Body of pancreas (tissue), 4 donors: ENCODE measurements at places on chromosomes 16 and 17. TPM values are rescaled to one million over a fixed set of nuclear protein-coding genes. Genes with fewer than 3 reads are reported as not detected.

Gene CPHXL2
- not detected for total RNA-seq

Gene NPIPB2
- 2.3 TPM for total RNA-seq

- no peak for DNase-seq
- no peaks in the 10 kb centered on the region for H3K36me3 ChIP-seq
- H3K4me1 ChIP-seq = peaks cover 16% of the 10 kb centered on the region
- no peaks in the 10 kb centered on the region for H3K27me3 ChIP-seq
- no peak overlapping the region for H3K4me3 ChIP-seq
These were observed 13.7 kb upstream of the WIPI1 start for GRCh38 chr17:68470961-68471360.

Gene PPM1D
- 15.5 TPM for total RNA-seq

- no peak overlapping the region for H3K4me3 ChIP-seq
- H3K36me3 ChIP-seq = no peaks in the 10 kb centered on the region
- no peak overlapping the region for H3K27ac ChIP-seq
- no peaks in the 10 kb centered on the region for H3K27me3 ChIP-seq
- peaks cover 29% of the 10 kb centered on the region for H3K4me1 ChIP-seq
- no peak for DNase-seq
These were observed 18.0 kb downstream of the GRB7 start for GRCh38 chr17:39755554-39756379.

- no peak for DNase-seq
- no peak overlapping the region for H3K4me3 ChIP-seq
- no peaks in the 10 kb centered on the region for H3K36me3 ChIP-seq
- H3K27ac ChIP-seq = no peak overlapping the region
- H3K4me1 ChIP-seq = peaks cover 9% of the 10 kb centered on the region
These were observed 26.0 kb downstream of the CEP131 start for GRCh38 chr17:81196505-81197408.

GRCh38 chr16:53081032-53081424, 26.2 kb downstream of the CHD9 start:
- no peaks in the 10 kb centered on the region for H3K27me3 ChIP-seq
- no peaks in the 10 kb centered on the region for H3K36me3 ChIP-seq
- DNase-seq = no peak

DNA sequence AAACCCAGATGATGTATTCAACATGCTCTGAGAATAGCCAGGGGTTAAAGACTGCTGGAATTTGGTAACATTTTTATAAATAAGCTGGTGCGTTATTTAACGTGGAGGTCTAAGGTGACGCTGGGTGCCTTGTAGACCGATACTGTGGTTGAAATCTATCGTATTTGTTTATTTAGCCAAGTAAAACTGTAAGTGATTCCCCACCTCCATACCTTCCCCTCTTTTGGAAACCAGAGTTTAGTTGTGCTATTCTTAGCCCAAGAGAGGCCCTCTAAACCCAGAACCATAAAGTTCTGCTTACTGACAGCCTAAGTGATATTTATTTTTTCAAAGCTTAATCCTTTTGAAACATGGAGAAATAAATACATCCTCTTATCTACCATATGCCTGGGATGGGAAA, 744.5 kb downstream of the WWOX start:
- no peak overlapping the region for H3K4me3 ChIP-seq
- H3K27ac ChIP-seq = no peak overlapping the region
- H3K4me1 ChIP-seq = no peaks in the 10 kb centered on the region
- no peak for DNase-seq
- no peaks in the 10 kb centered on the region for H3K36me3 ChIP-seq

GRCh38 chr16:17230932-17231581, 239.7 kb downstream of the XYLT1 start:
- DNase-seq = no peak
- no peaks in the 10 kb centered on the region for H3K27me3 ChIP-seq
- H3K4me1 ChIP-seq = peaks cover 4% of the 10 kb centered on the region
- no peak overlapping the region for H3K27ac ChIP-seq

Gene KRT31
- not detected for total RNA-seq

- no peak for DNase-seq
- no peak overlapping the region for H3K27ac ChIP-seq
- no peaks in the 10 kb centered on the region for H3K4me1 ChIP-seq
- H3K36me3 ChIP-seq = peaks cover 2% of the 10 kb centered on the region
These were observed 10.3 kb downstream of the RAD51C start for GRCh38 chr17:58702708-58703107.

Gene TNS4
- not detected for total RNA-seq

DNA sequence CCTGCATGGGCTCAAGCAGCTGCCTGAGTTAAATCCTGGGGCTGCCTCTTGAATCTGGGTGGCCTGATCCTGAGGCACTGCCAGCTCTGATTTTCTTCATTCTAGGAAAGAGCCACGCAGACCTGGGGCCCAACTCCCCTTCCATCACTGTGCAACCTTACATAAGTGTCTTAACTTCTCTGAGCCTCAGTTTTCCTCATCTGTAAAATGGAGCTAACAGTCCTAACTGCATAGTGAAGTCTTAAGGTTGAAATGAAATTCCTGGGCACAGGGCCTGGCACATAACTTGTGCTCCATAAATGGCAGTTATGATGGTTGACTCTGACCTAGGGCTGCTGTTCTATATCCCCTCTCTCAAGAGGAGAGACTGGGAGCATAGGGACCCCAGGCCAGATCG, 236.6 kb downstream of the GSG1L start:
- H3K36me3 ChIP-seq = no peaks in the 10 kb centered on the region
- no peak for DNase-seq

GRCh38 chr16:10314811-10315210, 71.0 kb upstream of the ATF7IP2 start:
- H3K4me3 ChIP-seq = no peak overlapping the region
- no peak overlapping the region for H3K27ac ChIP-seq
- no peaks in the 10 kb centered on the region for H3K27me3 ChIP-seq
- DNase-seq = no peak
- H3K36me3 ChIP-seq = no peaks in the 10 kb centered on the region

DNA sequence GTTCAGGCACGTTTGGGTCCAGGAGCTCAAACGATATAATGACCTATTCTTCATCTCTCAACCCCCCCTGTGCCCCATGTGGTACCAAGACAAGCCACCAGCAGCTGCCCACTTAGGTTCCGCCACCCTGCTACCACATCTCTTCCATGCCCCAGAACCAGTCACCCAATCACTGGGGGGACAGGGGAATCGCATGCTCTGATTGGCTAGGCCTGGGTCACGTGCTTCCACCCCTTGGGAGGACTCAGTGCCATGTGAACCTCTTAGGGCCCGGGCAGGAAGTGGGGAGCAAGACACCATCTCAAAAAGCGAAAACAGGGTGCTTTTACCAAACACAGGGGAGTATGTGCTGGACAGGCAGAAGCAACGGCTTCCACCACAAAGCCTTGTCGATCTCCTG, 91.3 kb downstream of the KATNIP start:
- H3K4me1 ChIP-seq = no peaks in the 10 kb centered on the region
- H3K4me3 ChIP-seq = no peak overlapping the region
- no peak overlapping the region for H3K27ac ChIP-seq
- DNase-seq = no peak
- no peaks in the 10 kb centered on the region for H3K27me3 ChIP-seq

- H3K36me3 ChIP-seq = no peaks in the 10 kb centered on the region
- H3K27me3 ChIP-seq = no peaks in the 10 kb centered on the region
- DNase-seq = no peak
- no peak overlapping the region for H3K27ac ChIP-seq
- H3K4me3 ChIP-seq = no peak overlapping the region
These were observed 68.3 kb downstream of the SNX11 start for GRCh38 chr17:48175692-48176470.

GRCh38 chr16:69621225-69621624, 55.5 kb downstream of the NFAT5 start:
- DNase-seq = no peak
- H3K4me1 ChIP-seq = peaks cover 23% of the 10 kb centered on the region
- no peak overlapping the region for H3K27ac ChIP-seq
- no peak overlapping the region for H3K4me3 ChIP-seq
- no peaks in the 10 kb centered on the region for H3K27me3 ChIP-seq

GRCh38 chr17:80950466-80951120, 41.0 kb upstream of the CHMP6 start:
- peak; percentile 2 for DNase-seq
- peaks cover 8% of the 10 kb centered on the region for H3K36me3 ChIP-seq
- no peaks in the 10 kb centered on the region for H3K4me1 ChIP-seq
- H3K27ac ChIP-seq = no peak overlapping the region
- no peaks in the 10 kb centered on the region for H3K27me3 ChIP-seq

- no peaks in the 10 kb centered on the region for H3K27me3 ChIP-seq
- no peak overlapping the region for H3K27ac ChIP-seq
- no peak overlapping the region for H3K4me3 ChIP-seq
- no peaks in the 10 kb centered on the region for H3K36me3 ChIP-seq
These were observed 59.3 kb upstream of the CORO6 start for GRCh38 chr17:29682054-29682453.

DNA sequence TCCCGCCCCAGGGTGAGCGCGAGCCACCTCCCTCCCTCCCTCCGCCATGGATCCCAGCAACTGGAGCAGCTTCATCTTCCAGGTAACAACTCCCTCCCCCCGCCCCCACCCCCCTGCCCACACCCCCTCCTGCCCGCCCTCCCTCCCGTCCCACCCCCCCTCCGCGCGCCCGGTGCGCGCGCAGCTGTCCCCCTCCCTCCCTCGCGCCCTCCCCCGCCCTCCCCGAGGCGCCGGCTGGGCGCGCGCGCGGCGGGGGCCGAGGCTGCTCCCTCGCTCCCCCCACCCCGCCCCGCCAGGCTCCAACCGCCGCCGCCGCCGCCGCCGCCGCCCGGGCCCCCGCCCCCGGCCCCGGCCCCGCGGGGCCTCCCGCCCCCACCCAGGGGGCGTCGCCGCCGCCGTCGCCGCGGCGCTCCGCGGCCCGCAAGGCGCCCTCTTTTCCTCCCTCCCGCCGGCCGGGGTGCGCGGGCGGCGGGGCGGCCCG, at the start of gene MAZ:
Gene MAZ, plus strand, starts transcription at position 431 of the 481 bp plus-strand sequence. CDS start 173 bp downstream, outside the sequence.
- H3K27me3 ChIP-seq = no peaks in the 10 kb centered on the region
- peak; percentile 96 for DNase-seq
- peak within 1 kb of the TSS; percentile 81 for H3K27ac ChIP-seq
- H3K36me3 ChIP-seq = no peaks in the 10 kb centered on the region

Gene PSMB3
- total RNA-seq = 99.2 TPM

DNA sequence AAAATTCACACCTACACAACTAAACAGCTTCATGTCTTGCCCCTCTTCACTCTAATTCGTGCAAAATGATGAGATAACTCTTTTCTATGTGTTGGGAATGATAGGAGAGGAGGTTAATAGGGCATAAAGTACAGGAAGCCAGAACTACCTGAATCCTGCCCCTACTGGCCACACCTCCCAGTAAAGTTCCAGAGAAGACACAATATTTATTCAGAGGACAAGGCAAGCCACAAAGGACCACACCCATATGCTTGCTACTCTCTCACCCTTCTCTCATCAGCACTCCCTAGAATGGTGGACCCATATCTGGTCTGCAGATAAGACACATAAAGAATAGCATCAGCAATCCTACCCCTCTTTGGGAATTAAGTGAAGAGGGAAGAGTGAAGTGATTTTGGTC, 74.6 kb downstream of the ZNF18 start:
- H3K4me3 ChIP-seq = no peak overlapping the region
- DNase-seq = no peak
- no peaks in the 10 kb centered on the region for H3K4me1 ChIP-seq
- no peaks in the 10 kb centered on the region for H3K27me3 ChIP-seq
- no peaks in the 10 kb centered on the region for H3K36me3 ChIP-seq

Gene IGFALS
- 5.2 TPM for total RNA-seq

Gene ZNF174
- 13.0 TPM for total RNA-seq

Gene NUFIP2
- total RNA-seq = 14.2 TPM

DNA sequence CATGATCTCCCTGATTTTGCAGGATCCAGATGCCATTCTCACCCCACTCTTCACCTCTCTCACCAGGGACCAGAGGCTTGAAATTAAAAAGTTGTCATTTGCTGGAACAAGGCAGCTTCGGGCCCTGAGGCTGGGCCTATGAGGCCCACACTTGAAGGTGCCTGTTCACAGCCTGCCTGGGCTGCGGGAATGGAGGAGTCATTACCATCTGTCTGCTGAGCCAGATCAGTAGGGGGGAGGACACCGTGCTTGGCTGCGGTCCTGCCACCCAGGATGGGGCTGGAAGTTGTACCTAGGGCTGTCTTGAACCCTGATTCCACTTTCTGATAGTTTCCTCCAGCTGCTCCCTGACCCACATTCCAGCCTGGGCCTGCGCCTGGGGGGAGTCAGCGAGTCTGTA, 208.3 kb upstream of the N4BP1 start:
- no peak overlapping the region for H3K27ac ChIP-seq
- H3K36me3 ChIP-seq = no peaks in the 10 kb centered on the region
- DNase-seq = no peak
- no peaks in the 10 kb centered on the region for H3K4me1 ChIP-seq
- H3K4me3 ChIP-seq = no peak overlapping the region

DNA sequence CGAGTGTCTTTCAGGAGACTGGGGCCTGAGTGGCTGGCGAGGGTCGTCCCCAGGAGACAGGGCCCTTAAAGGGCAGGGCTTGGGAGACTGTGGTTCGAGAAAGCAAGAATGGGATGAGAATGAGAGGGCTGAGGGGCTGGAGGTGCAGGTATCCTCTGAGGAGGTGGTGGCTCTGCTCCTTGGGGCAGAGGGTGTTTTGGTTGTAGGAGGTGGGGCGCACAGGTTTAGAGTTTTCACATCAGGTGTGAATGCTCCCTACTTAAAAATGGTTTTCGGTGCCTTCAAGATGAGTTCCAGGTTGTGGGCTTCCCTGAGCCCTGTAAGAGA, 430 bp downstream of the BCAS3 start:
- peak overlapping the region; percentile 76 for H3K27ac ChIP-seq
- H3K36me3 ChIP-seq = no peaks in the 10 kb centered on the region
- H3K27me3 ChIP-seq = no peaks in the 10 kb centered on the region
- H3K4me1 ChIP-seq = peaks cover 12% of the 10 kb centered on the region
- DNase-seq = no peak
- H3K4me3 ChIP-seq = peak overlapping the region; percentile 76

- no peaks in the 10 kb centered on the region for H3K27me3 ChIP-seq
- no peak overlapping the region for H3K27ac ChIP-seq
- DNase-seq = no peak
- no peaks in the 10 kb centered on the region for H3K36me3 ChIP-seq
- H3K4me1 ChIP-seq = no peaks in the 10 kb centered on the region
These were observed 91.7 kb downstream of the DNAH17 start for GRCh38 chr17:78485290-78486168.

Gene SF3B3
- 53.4 TPM for total RNA-seq

- H3K4me1 ChIP-seq = peaks cover 38% of the 10 kb centered on the region
- DNase-seq = no peak
- H3K36me3 ChIP-seq = no peaks in the 10 kb centered on the region
- H3K27me3 ChIP-seq = no peaks in the 10 kb centered on the region
These were observed 6.2 kb upstream of the CIITA start for GRCh38 chr16:10870808-10871156.

Gene SALL1
- 0.52 TPM for total RNA-seq

- H3K27me3 ChIP-seq = no peaks in the 10 kb centered on the region
- no peak overlapping the region for H3K4me3 ChIP-seq
- H3K36me3 ChIP-seq = no peaks in the 10 kb centered on the region
- H3K4me1 ChIP-seq = peaks cover 8% of the 10 kb centered on the region
- DNase-seq = no peak
These were observed 116.7 kb downstream of the C16orf78 start for GRCh38 chr16:49490321-49490705.

Gene TMEM204
- 23.6 TPM for total RNA-seq

Gene HOXB4
- 0.26 TPM for total RNA-seq

- peaks cover 78% of the 10 kb centered on the region for H3K4me1 ChIP-seq
- H3K36me3 ChIP-seq = no peaks in the 10 kb centered on the region
- H3K27ac ChIP-seq = peak overlapping the region; percentile 96
- H3K4me3 ChIP-seq = no peak overlapping the region
These were observed 3.0 kb downstream of the RHBDF2 start for GRCh38 chr17:76497979-76498875.

GRCh38 chr17:50487213-50488096, 8.8 kb downstream of the RSAD1 start:
- no peak overlapping the region for H3K4me3 ChIP-seq
- no peak overlapping the region for H3K27ac ChIP-seq
- H3K36me3 ChIP-seq = peaks cover 2% of the 10 kb centered on the region
- DNase-seq = no peak
- no peaks in the 10 kb centered on the region for H3K27me3 ChIP-seq
